NCI-H526 treated with DMSO at 0.1 percent for 48 hours (cell line): ENCODE measurements at places on chromosomes 12 and 14.

DNA sequence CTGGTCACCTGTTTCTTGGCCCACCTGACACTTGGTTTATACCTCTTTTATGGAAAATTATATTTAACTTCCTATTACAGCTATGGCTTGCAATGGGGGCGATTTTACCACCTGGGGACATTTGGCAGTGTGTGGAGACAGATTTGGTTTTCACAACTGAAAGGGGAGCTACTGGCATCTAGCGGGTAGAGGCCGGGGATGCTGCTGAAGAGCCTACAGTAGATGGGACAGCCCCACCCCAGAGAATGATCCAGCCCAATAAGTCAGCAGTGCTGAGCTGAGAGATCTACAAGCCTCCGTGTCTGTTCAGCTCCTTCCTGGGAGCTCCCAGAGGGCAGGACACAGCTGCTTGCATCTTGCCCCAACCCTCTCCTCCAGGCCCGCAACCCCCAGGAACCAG lies 302.8 kb downstream of the CACNA1C start:
- no peak for DNase-seq

GRCh38 chr14:59419303-59419702 lies 45.9 kb downstream of the GPR135 start:
- no peak for DNase-seq

DNA sequence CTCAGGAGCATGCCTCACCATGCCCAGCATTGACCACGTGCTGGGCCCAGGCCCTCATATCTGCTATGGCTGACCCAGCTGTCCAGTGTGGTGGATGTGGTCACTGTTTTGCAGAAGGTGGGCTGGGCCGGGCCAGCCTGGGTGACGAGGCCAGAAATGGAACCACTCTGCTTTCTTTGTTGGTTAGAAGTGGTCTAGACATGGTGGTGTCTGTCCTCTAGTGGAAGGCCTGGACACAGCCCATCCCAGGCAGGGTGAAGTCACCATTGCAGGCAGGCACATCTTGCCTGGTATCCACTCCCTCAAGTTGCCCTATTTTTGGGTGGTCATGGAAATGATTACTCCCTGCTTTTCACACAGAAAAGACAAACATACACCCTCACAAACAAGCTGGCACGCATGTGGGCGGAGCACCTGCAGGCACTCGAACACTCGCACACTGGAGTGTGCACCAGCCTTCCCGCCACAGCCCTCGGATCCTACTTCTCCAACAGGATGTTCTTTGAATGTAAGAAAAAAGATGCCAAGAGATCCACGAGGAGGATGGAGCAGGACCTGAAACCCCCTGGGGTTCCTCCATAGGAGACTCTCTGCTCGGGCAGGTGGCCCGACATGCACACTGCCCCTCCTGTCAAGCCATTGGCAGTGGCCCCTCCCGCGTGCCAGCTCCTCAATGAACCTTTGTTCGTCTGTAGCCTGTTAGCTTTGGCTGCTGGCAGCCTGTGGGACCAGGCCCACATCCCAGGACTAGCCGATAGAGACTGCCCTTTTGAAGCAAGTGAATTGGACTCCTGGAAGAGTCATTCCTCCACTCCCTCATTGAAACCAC lies 38.4 kb downstream of the MLXIP start:
- peak; percentile 92 for DNase-seq

DNA sequence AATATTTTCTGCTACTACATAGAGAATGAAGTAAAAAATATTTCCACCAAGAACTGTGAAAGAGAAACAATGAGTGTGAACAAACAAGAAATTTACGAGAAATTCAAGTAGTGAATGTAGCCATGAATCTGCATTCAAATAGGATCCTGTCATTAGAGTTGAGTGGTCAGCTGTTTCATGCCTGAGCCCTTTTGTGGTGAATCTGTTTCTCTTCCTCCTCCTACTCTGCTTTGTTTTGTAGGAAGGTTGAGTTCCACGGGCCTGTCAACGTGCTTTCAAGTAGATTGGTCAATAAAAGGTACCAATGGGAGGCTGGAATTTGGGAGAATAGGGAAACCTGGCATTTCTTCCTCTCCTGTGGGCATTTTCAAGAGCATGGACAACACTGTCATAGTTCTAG lies 1749.6 kb upstream of the FLRT2 start:
- no peak for DNase-seq

GRCh38 chr12:117365049-117365616 lies 3.7 kb upstream of the NOS1 start:
- DNase-seq = no peak

GRCh38 chr14:80942191-80942600 lies 658 bp upstream of the CEP128 start:
- DNase-seq = peak; percentile 4

GRCh38 chr14:51595881-51596455 lies 55.7 kb upstream of the FRMD6 start:
- no peak for DNase-seq

DNA sequence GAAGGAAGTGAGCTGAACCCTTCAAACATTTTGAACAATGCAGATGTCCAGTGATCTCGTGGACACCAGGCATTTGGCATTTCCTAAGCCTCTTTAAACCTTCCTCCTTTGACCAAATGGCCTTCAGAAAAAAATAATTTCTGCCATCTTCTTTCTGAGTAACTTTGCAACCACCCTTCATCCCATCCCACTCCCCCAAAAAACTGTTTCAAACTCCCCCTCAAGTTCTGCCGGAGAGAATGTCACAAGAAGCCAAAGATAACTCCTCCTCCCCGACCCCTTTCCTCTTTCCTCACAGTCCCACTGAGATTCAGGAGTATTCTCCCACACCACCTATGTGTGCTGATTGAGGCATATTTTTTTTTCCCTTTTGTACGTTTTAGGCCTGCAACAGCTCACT lies 1.7 kb downstream of the KSR2 start:
- DNase-seq = no peak

GRCh38 chr12:944211-944610 lies 5.3 kb downstream of the RAD52 start:
- DNase-seq = no peak

- no peak for DNase-seq
Measured at GRCh38 chr14:64394977-64395633, 7.0 kb downstream of the MTHFD1 start.

DNA sequence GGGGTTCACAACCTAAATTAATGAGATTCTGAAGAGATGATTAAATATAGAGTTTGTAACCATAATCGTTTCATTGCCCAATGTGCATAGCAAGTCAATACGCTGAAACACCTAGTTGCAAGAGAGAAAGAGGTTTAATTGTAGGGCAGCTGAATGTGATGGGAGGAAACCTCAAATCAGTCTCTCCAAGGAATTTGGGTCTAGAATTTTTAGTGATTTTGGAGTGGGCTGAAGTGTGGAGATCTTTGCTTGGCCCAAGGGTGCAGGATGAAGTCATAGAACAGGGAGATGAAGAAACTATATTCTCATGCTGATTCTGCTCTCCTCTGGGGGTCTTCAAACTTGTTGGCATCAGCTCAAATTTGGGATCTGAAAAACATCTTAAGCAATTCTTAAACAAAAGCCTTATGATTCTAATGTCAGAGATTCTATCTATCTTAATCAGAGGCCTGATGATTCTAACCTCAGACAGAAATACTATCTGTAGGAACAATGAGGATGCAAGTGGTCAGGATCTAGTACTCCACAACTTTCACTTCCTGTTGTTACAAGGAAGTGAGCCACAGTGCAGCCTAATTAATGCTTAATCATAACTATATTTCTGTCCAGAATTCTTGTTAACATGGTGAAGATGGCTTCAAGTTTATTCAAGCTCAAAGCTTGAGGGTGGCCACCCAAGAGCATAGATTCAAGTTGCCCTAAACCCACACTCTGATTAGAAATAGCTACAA lies 80.2 kb upstream of the FUT8 start:
- DNase-seq = no peak

DNA sequence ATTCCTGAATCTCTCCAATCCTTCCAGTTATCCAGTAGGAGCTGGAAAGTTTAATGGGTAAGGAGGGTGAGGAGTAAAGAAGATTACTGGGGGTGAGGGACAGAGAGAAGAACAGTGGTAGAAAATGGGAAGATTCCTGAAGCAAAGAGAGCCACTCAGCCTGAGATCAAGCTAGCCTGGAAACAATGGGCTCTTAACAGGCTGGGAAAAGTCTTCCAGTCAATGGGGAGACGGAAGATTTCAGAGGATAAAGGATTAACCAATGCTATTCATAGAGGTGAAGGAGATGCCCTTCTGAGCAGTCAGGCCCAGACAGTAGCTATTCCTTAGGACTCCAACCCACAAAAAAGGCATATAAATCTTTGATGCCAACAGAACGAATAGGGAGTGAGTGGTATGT lies 14.8 kb downstream of the GDF11 start:
- DNase-seq = no peak

DNA sequence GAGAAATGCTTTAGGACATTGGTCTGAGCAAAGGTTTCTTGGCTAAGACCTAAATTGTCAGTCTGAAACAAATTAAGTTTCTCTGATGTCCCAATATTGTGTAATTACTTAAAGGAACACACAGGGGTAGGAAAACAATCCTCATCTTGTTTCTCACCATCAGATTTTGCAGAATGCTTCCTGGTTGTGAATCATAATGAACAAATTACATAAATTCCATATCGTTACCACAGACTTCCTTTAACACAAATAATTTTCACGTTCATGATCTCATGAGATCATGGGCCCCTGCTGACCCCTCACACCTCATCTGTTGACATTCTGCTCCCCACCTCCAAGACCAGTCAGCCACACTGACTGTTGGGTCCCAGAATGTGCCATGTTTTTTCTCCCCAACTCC lies 194.1 kb downstream of the MON2 start:
- DNase-seq = no peak

- no peak for DNase-seq
Measured at GRCh38 chr12:66236969-66237368, 48.0 kb downstream of the IRAK3 start.

GRCh38 chr12:66800046-66800445 lies 121.2 kb upstream of the GRIP1 start:
- no peak for DNase-seq

DNA sequence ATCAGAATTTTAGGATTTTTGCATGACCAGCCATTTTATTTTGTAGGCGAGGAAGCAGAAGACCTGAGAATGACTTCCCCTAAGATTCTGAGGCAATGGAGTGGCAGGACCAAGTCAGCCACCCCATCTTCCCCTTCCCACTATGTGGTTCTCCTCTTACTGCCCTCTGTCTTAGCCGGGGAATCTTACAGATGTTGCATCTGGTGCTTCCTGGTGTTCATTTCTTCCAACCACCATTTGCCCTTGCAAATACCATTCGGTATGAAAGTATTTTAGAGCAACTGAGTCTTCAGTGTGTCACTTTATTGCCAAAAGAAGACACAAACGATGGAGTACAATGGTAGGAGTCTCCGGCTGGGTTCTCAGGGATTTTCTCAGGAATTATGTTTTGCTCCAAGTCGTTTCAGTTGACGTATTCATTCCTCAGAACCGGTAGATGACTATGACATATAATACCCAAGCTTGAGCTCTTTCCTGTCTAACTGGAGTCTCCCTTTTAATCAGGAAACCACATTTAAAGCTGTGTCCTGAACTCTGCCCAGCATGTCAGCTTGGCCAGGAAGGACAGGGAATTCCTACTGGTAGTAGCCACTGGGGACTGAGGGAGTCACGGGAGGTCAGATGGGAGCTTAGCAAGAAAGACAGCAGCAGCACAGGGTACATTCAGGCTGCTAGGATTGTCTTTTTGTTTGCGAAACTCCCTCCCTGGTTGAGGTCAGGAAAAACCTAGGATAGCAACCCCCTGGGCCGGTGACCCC lies 87.0 kb downstream of the SAMD4A start:
- no peak for DNase-seq

DNA sequence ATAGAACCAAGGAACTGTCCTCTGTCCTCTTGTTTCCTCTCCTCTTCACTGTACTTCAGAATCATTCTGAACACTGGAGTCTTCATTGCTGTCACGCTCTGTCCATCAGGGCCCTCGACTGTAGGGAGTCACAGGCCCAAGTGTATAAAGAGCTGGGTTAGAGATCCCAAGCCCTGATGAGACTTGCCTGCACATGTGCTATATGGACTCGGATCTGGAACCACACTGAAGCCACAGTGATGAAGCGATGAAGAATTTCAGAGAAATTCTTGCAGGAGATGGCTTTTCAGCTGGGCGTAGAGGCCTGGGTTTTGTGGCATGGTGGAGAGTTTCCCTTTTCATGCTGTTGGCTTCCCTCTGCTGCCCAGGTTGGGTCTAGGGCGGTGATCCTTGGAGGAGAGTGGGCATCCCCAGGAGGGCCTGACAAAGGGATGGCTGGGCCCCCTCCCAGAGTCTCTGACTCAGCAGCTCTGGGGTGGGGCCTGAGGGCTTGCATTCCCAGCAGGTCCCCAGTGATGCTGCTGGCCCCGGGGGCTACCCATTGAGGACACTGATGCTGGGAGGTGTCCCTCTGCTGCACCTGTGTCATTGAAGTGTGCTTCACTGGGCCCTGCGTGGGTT lies 39.6 kb upstream of the YY1 start:
- no peak for DNase-seq

GRCh38 chr12:93682846-93683261 lies 5.7 kb downstream of the CRADD start:
- DNase-seq = no peak

DNA sequence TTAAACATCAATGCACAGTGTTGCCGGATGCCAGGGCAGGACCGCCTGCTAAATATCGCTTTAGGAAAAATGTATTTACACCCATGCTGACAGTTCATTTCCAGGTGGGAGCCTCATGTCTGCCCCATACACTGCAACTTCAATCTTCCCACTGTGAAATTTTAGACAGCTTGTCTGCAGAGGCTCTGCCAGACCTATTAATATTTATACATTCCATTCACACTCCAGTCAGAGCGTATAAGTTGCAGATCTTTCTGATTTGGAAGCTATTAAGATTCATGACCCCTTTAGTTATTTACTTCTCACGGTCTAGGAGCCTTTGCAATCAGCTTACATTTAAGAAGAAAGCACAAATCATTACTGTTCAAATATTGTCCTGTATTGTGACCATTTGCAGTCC lies 357.4 kb downstream of the ATP23 start:
- DNase-seq = no peak

DNA sequence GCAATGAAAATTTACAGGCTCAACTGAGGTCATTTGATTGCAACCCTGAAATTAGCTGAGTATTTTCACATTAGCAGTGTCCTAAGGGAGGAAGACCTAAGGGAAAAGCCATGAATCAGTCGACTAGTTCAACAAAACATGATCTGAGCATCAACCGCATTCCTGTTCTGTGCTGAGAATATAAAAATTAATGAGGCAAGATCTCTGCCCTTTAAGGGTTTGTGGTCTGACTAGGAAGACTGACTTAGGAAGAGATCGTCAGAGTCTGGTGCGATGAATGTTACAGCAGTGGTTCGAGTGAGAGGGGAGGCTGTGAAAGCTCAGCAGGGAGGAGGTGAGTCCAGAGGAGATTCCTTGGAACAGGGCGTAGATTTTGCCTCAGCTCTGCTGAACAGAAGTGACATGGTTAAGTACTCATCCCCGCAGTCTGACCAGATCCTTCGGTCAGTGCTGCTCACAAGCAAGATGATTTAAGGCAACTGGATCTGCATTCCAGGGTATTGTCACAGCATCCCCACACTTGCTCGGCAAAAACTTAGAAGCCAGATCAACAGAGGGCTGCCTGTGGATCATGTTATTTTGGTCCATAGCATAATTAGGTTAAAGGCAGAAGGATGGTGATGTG lies 49.6 kb downstream of the BMAL2 start:
- no peak for DNase-seq
